T-cell (primary cell): ENCODE measurements at places on chromosomes 16 and 17.
A peak's percentile ranks its signal among the peaks of the same experiment; 100 is the strongest.

GRCh38 chr16:17773698-17774101, 302.9 kb upstream of the XYLT1 start:
- H3K4me1 ChIP-seq, result no peaks in the 10 kb centered on the region
- DNase-seq, result no peak
- no peak overlapping the region for H3K27ac ChIP-seq
- H3K36me3 ChIP-seq, result no peaks in the 10 kb centered on the region

GRCh38 chr17:74779948-74780400, 3.8 kb upstream of the NAT9 start:
- peaks cover 81% of the 10 kb centered on the region for H3K4me1 ChIP-seq
- H3K4me3 ChIP-seq, result no peak overlapping the region
- peak overlapping the region; percentile 67 for H3K27ac ChIP-seq
- peak; percentile 59 for DNase-seq
- no peaks in the 10 kb centered on the region for H3K27me3 ChIP-seq
- peaks cover 5% of the 10 kb centered on the region for H3K36me3 ChIP-seq

GRCh38 chr17:68711858-68712257, 110.7 kb upstream of the FAM20A start:
- H3K27me3 ChIP-seq, result peaks cover 13% of the 10 kb centered on the region
- no peak for DNase-seq
- no peak overlapping the region for H3K27ac ChIP-seq
- H3K4me3 ChIP-seq, result no peak overlapping the region

- H3K4me1 ChIP-seq, result no peaks in the 10 kb centered on the region
- no peaks in the 10 kb centered on the region for H3K27me3 ChIP-seq
- no peaks in the 10 kb centered on the region for H3K36me3 ChIP-seq
- no peak overlapping the region for H3K4me3 ChIP-seq
Observed at GRCh38 chr17:9938764-9939163, 33.7 kb upstream of the RCVRN start.
